Posterior vena cava (tissue), 2 donors: ENCODE measurements at places on chromosomes 11 and 22. TPM values are rescaled to one million over a fixed set of nuclear protein-coding genes. Genes with fewer than 3 reads are reported as not detected.

DNA sequence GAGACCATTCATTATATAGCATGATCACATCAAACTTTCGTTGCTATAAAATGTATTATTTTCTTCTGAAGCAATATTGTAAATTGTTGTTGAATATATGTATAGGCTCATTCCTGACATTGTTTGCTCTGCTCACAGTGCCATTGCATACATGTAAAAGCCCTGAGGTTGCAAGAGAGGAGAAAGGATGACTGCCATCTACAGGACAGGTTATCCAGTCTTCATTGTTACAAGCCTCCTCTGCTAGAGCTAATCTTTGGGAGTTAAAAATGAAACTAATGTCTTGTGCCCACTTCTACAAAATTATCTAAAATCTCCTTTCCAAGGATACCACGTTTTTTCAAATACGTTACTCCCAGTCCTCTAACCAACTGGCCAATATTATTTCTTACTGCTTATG, 16.4 kb upstream of the OR5AL1 start:
- no peak for DNase-seq

- DNase-seq, result no peak
Measured at GRCh38 chr11:27088353-27088752, 47.7 kb downstream of the BBOX1 start.

GRCh38 chr11:104343578-104343977, 179.6 kb upstream of the PDGFD start:
- no peak for DNase-seq

DNA sequence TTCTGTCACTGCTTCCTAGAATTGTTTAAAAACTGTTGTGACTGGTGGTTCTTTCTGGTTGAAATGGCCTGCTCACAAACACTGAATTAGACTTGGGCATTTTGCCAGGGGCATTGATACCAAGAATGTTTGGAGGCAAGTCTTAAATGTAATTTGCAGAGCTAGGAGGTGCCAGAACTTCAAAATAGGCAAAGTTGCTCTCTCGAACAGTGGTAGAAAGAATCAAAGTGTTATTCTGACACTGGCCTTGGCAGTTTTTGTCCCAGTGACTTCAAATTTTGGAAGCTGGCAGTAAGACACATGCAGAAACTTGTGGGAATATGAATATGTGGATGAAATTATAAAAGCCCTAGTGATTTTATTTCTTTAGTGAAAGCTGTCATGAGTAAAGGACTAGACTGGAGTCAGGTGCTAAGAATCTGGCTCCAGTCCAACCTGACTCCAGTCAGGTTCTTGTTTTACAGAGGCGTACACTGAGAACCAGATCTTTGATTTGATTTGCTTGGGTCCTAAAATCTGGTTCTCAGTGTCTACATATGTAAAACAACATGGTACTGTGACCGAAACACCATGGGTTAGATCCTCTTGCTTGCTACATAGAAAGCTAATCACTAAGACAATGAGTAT, 20.9 kb downstream of the SVIP start:
- DNase-seq, result no peak

- DNase-seq, result no peak
Measured at GRCh38 chr11:117945047-117945810, 16.0 kb upstream of the TMPRSS13 start.

- DNase-seq, result no peak
Measured at GRCh38 chr11:113904379-113905101, at the start of gene HTR3B. HTR3B (plus strand) TSS chr11:113904796; CDS start chr11:113904934, 138 bp downstream.

GRCh38 chr11:117230286-117230961, 1.4 kb downstream of the PCSK7 start:
- DNase-seq, result no peak

GRCh38 chr11:60855726-60856633, at the start of gene PTGDR2:
PTGDR2 (minus strand) TSS chr11:60855950; CDS start chr11:60853722, 2,228 bp downstream.
- no peak for DNase-seq

GRCh38 chr11:102946237-102946636, 9.3 kb downstream of the MMP13 start:
- DNase-seq, result no peak

DNA sequence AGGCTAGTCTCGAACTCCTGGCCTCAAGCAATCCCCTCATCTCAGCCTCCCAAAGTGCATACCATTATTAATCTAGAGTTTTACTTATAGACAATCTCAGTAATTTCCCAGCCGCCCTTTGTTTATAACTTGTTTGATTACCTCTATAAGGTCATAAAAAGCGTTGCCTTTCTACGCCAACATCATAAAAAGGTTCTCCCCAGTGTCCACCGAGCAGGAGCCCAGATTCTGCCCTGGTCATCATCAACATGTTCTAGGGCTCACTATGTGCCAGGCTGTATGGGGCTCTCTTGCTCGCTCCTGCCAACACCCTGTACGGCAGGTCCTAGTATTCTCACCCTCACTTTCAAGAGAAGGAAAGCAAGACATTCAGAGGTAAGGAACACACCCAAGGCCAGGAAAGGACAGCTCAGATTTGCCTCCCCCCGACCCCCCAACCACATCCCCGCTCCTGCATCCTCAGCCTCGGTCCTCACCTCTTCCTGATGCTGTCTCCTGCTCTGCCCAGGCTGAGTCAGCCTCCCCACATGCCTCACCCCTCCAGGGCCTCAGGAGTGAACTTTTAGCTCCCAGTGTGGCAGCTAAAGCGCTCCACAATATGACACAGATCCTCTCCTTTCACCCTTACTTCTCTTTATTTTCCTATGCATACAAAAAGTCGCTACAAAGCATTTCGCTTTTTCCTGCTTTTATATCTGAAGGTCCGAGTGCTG, 14.3 kb downstream of the ARFGAP3 start:
- no peak for DNase-seq

- no peak for DNase-seq
Measured at GRCh38 chr11:75022296-75022695, 33.6 kb downstream of the NEU3 start.

DNA sequence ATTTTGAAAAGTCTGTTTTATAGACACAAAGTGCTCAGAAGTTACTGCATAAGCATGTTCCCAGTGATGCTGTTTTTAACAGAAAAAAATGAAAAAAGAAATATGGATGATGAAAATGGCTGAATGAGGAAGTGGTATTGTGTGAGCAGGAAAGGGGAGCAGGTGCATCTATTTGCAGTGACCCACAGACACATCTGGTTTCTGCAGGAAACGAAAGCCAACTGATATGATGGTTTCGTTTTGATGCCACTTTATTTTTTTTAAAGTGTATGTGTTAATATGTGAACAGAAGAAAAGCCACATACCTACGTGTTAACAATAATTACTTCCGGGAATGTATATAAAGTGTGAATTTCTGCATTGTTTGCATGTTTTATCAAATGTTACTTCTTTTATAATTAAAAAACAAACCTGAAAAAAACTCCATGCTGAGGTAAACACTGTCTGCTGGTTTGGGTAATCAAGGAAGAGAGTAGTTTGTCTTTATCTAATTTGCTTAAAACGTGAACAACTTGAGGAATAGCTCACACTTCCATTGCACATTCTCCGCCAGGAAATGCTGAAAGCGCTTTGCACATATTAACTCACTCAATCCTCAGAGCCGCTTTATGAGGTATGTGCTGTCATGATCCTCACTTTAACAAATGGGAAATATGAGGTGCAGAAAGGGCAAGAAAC, 1335.9 kb downstream of the TBC1D22A start:
- DNase-seq, result no peak

The MMP11 gene
- total RNA-seq, result 5.8 TPM

The WEE1 gene
- total RNA-seq, result 16.7 TPM

The CREB3L1 gene
- total RNA-seq, result 25.8 TPM
